ENCODE measurements at places on chromosomes 5 and 9.

DNA sequence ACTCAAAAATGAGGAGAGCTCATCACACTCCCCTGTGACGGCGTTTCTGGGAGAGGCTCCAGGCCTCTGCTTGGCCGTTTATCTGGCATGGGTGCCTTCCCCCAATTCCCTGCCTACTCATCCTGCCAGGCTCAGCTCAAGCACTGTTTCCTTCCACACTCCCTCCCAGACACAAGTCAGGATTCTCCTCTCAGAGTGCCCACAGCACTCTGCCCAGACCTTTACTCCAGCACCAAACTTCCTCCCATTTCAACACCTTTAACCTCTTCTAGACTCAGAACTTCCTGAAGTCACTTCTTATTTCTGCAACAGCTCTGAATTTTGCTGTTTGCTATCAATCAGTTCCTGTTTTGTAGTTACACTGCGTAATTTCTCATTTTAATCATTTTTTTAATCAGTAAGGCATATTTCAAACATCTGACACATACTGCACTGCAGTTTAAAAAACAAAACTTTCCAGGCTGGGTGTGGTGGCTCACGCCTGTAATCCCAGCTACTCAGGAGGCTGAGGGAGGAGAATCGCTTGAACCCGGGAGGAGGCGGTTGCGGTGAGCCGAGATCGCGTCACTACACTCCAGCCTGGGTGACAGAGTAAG lies 16.0 kb downstream of the TRMO start:
- no peak for DNase-seq

GRCh38 chr9:89171693-89172092 lies 6.9 kb downstream of the SHC3 start:
- no peak for DNase-seq

DNA sequence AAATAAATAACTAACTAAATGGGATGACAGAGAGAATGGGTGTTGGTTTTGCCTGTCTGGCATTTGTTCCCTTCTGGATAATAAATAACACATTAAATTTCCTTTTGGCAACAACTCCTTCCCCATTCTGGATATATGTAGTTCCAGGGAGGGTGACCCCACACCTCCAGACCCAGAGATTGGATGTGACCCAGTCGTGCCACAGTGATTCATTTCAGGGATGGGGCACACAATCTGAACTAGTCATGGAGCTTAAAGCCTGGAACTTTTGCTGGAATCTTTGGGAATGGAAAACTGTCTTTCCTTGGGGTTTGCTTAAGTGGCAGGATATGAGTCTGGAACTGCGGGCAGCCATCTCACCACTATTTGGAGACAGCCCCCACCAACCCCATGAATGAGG lies 11.3 kb downstream of the KLF9 start:
- DNase-seq, result no peak

- DNase-seq, result no peak
These were observed 66.2 kb upstream of the CLINT1 start for GRCh38 chr5:157924931-157925729.

DNA sequence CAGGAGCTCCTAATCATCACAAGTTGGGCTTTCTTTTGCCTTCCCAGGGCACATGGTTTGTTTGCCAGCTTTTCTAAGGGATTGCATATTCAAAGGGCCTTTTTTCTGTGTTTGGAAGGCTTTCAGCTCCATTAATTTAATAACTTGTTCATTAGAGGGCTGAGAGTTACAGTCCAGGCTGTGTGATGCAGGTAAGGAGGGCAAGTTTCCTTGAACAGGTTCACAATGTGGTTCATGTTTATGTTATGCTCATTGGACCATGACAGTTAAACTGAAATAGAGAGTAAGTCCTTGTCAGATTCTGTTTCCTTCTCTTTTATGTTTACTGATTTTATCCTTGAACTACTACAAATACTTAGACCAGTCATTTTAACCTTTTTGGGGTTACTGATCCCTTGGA lies 174.4 kb downstream of the MARCHF11 start:
- no peak for DNase-seq

DNA sequence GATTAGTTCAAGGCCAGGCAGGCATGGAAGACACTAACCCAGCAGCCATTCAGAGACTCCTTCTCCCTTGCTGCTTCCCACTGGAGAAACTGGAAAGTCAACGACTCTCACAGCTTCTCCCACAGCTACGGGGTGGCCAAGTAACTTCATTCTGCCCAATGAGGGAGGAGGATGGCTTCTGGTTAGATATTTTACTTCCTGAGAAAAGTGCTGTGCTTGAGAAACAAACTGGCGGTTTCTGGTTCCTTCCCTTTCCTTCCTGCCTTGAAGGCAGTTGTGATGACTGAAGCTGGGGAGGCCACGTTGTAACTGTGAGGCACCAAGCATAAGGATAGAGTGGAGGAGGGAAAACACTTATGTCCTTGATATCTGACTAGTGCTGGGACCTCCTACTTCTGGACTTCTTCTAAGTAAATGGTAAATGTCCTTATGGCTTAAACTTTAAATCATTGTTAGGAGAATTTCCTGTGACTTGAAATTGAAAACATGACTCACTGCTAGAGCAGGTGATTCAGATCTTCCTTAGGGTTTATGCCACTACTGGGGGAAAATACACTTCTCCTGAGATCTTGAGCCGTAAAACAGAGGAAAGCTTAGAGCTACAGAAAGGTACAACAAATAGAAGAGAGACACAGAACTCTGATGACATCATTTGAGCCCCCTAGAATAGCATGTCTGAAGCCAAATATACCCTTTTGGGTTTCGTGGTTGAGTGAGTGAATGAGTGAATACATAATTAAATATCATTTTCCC lies 3.1 kb upstream of the GNPDA1 start:
- no peak for DNase-seq

GRCh38 chr9:116264361-116264760 lies 110.8 kb downstream of the PAPPA start:
- DNase-seq, result no peak

- DNase-seq, result no peak
These were observed 55.7 kb downstream of the VCAN start for GRCh38 chr5:83527221-83527620.

DNA sequence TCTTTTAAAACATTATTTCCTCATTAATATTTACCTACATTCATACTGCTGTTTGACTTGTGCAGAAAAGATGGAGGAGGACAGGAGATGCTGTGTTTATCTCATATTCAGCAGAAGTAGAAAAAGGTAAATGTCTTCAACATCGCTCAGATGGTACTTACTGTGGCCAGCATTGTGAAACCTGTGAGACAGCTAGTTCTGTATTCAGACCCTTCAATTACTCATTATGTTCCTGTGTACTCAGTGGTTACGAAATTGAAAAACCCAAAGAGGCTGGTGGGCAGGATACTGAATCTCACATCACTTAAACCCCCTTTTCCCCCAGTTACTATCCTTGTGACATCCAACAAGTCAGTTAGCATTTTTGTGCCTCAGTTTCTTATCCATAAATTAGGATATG lies 216.0 kb downstream of the KDM4C start:
- DNase-seq, result no peak

- no peak for DNase-seq
These were observed 99.7 kb upstream of the OSMR start for GRCh38 chr5:38745836-38746732.

DNA sequence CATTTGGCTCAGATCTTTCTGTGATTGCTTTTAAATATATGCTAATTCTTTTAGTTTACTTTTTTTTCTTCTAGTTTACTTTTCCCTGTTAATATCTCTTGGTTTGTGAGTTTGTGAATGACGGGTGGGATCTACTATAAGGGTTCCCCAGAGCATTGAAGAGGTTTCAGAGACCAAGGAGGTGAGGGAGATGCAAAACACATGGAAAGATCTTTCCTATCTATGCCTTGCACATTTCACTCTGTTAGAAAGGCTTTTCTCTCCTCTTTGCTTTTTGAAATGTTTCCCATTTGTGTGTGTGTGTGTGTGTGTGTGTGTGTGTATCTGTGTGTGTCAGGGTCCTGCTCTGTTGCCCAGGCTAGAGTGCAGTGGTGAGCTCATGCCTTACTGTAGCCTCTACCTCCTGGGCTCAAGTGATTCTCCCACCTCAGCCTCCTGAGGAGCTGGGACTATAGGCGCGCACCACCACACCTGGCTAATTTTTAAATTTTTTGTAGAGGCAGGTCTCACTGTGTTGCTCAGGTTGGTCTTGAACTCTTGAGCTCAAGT lies 50.7 kb downstream of the CNTLN start:
- no peak for DNase-seq

DNA sequence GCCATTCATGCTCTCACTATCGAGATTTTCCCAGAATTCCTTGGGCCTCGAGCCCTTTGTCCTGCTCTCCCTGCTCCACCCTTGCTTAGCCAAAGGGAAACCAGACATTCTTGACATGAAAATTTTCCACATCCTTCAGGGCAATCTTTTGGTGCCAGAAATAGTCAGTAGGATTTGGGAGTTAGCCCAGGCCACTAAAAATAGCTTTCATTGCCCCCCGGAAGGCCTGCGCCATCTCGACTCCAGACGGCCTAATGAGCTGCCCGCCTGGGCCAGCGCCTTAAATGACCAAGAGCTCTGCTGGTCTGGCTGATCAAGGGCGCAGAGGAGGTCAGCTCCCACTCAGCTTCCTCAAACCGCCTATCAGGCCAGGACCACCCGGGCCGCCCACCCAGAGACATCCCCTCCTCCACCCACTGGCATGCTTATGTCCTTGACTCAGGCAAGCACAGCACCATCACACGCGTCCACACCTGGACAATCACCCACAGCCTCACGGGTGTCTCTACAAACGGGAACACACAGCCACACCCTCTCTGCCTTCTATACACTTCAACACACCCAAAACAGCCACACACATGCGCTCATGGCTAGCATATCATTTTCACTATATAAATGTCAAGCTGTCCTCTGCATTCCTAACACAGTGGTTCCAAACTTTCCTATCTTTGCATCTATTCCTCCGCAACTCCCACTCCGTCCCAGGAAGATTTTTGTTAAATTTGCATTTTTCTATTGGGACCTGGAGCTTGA lies 20.9 kb downstream of the DUSP1 start:
- DNase-seq, result no peak

DNA sequence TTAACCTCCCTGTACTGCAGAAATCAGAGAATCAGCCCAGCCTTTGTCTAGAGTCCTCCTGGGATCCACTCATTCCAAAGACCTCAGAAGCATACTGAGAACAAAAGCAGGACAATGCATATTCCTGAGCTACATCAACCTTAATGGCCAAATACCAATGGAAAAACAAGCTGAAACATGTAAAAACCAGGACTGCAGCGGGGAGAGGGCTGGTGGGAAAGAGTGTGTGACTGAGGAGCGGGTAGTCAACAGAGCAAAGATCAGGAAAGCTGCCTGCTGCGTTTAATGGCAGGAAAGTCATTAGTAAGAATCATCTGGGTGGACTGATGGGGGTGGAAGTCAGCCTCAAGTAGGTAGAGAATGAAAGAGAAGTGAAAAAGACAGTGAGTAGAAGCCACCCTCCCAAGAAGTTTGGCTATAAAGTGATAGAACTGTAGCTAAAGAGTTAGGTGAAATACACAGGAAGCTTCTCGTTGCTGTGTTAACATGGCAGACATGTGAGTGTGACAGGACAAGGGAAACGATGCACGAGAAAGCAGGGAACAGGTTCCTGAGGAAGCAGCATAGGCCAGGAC lies 88.1 kb downstream of the OTULIN start:
- DNase-seq, result no peak

- DNase-seq, result no peak
These were observed 314.0 kb downstream of the AGTPBP1 start for GRCh38 chr9:85427772-85428171.

- DNase-seq, result no peak
These were observed 815.4 kb upstream of the DMAC1 start for GRCh38 chr9:8614926-8615440.

DNA sequence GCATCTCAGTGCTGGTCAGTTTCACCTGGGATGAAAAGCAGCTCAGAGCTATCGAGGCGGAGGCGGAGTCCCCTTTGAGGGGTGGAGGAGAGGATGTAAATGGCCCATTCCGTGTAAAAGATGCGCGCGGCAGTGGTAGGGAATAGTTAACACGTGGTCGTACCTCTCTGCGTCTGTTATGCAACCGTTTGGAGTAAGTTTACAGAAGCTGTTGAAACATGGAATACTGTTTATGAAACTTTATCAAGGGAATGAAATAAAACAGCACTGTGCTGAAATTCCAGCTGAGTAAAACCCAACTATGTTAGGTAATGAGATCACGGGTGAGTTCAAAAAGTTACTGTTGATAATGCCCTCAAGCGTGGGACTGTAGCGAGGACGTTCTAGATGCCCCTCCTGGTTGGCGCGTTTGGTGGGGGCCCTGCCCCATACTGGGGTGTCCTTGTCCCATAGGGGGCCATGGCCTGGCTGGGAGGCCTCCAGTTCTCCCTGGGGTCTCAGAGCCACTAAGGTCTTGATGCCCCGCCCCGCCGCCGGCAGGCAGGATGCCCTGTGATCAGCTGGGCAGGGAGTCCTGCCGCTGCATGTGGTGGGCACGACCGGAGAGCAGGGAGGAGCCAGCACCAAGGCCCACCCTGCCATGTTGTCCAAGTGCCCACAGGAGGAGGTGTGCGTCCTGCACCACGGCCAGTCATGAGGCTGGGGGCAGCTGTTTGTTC lies 90.9 kb downstream of the COL5A1 start:
- no peak for DNase-seq

- DNase-seq, result no peak
These were observed 51.0 kb downstream of the JADE2 start for GRCh38 chr5:134576386-134577021.

GRCh38 chr9:124869466-124869985 lies 7.6 kb downstream of the ARPC5L start:
- peak; percentile 35 for DNase-seq

GRCh38 chr9:99905833-99906402 lies 536 bp upstream of the STX17 start:
- no peak for DNase-seq
